Foreskin keratinocyte (primary cell): ENCODE measurements at places on chromosomes 12 and 14.

- no peak for DNase-seq
Observed at GRCh38 chr12:125064492-125064891, 743 bp upstream of the AACS start.

GRCh38 chr12:51910168-51910567 is 2.9 kb downstream of the ACVRL1 start:
- DNase-seq, result no peak

DNA sequence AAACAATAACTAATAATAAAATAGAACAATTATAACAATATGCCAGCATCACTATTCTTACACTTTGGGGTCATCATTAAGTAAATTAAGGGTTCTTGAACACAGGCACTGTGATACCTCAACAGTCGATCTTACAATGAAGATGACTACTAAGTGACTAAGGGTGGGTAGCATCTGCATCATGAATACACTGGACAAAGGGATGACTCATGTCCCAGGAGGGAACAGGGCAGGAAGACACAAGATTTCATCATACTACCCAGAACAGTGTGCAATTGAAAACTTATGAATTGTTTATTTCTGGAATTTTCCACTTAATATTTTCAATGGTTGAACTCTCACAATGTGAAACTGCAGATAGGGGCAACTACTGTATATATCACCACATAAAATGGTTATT is 19.7 kb downstream of the TSPAN19 start:
- peak; percentile 94 for DNase-seq

DNA sequence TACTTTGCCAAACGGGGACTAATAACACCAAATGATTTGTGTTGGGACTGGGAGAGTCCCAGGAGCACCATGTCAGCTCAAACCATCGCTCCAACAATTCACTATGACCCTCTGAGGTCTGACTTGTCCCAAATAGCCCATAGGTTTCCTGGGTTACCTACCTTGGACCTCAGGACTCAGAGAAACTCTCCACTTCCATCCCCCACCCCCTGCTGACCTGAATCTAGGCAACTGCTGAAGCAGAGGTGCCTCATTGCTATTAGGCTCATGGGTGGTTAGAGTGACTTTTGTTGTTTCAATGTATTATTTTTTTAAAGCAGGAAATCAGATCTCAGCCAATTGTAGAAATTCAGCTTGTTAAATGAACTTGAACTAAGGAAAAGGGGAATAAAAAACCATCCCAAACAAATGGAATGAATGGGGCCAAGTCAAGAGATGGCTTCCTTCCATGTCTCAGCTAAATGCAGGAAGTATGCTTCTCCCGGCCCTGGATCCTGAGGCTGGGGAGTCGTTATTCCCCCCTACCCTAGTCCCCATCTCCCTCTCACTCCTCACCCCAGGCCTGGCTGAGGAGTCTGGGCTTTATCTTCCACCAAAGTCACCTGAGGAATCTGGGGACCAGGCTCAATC is 80.9 kb upstream of the SLC24A4 start:
- no peak for DNase-seq

DNA sequence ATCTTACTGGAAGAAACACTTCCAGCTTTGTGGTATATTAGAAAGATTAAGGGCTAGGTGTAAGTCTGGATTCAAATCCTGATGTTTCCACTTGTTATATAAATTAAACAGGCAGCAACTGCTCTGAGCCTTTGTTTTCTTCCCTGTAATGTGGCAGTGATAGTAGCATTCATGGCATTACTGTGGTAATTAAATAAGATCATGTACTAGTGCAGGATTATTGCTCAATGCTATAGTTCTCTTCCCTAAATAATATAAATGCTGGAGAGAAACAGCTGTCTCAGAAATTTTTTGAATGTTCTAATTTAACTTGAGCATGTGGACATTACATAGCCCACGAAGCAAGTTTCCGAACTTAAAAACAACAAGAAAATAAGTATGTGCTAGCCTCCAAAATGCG is 5.4 kb downstream of the TMEM117 start:
- DNase-seq, result no peak
